ENCODE measurements at places on chromosomes 13 and 19.

GRCh38 chr13:44364345-44365000 lies 9.2 kb upstream of the SERP2 start:
- no peak for DNase-seq

GRCh38 chr13:99416411-99417121 lies 84.7 kb upstream of the TM9SF2 start:
- no peak for DNase-seq

GRCh38 chr13:81377921-81378320 lies 1037.0 kb upstream of the SPRY2 start:
- no peak for DNase-seq

- DNase-seq = no peak
These were observed 9.7 kb downstream of the SMIM24 start for GRCh38 chr19:3470500-3471128.

DNA sequence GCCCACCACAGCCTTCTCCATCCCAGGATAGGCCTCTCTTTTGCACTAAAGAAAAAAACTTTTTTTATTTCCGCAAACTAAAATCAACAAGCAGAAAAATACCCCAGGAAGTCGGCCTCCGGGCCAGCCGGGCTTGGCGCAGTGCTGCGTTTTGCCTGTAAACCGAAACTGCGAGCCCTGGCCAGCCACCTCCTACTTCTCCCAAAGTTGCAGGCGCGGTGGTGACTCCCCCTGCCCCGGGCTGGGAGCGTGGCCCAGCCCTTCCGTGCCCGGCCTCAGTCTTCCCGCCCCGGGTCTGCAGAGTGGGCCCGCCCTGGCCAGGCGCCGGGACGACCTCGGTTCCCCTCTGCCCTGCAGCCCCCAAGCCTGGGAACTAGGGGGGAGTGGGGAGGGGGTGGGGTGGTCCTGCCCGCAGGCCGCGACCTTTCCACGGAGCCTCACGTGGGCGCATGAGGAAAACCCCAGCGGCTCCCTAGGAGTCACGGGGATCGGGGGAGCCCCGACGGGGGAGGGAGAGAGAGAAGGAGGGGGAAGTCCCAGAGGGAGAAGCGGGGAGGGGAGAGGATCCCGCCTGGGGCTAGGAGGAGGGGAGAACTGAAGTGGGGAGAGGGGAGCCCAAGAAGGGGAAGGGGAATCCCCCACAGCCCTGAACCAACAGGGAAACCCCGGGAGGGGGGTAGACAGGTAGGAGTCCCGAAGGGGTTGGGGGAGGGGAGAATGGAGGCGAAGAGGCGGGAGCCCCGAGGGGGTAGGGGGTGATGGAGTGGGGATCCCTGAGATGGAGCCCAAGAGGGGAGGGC lies 3.0 kb downstream of the GADD45B start:
- peak; percentile 74 for DNase-seq

DNA sequence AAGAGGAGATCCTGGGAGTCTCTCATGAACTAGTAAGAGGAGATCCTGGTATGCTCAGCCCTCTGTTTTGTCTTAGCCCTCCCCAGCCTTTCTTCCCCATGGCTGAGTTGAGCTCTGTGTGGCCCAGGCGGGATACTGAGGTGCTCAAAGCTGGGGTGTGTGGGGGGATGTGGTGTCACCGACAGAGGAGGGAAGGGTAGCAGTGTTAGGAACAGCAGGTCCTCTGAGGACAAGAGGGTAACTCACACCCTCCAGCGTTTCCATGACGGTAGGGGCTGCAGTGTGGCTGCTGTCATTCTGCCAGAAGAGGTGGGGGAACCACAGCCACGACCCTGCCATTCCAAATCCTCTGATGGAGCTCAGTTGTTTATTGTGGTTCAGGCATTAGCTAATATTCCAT lies 691 bp downstream of the KIR2DL4 start:
- no peak for DNase-seq

- DNase-seq = no peak
These were observed 4.1 kb upstream of the DLL3 start for GRCh38 chr19:39494661-39495060.

- no peak for DNase-seq
These were observed 534.4 kb downstream of the IRS2 start for GRCh38 chr13:109251956-109252355.

DNA sequence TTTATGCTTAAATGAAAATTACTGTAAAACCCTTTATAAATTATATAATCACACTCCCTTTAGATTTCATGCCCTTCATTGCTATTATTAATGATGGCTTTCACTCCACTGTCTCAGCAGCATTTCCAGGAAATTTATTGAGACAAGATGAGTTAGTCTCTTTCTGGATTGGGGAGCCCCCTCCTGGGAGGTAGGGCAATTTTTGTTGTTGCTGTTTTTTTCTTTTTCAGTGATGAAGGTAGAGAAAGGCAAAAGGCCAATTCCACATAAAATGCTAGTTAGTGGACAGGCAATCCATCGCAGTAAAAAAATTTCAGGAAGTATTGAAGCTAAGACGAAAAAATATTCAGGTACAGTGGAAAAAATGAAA lies 80.2 kb downstream of the TEX26 start:
- DNase-seq = no peak

- DNase-seq = no peak
These were observed 64.9 kb downstream of the CRYL1 start for GRCh38 chr13:20460761-20461160.

GRCh38 chr19:6721773-6722172 lies 1.3 kb upstream of the C3 start:
- no peak for DNase-seq
